Hematopoietic multipotent progenitor cell treated with erythropoietin and hydrocortisone succinate and interleukin-3 and kit ligand, for 8 days (in vitro differentiated cells): ENCODE measurements at places on chromosomes 3 and 15.

- no peak for DNase-seq
Measured at GRCh38 chr3:23837691-23838090, 31.9 kb downstream of the UBE2E1 start.

DNA sequence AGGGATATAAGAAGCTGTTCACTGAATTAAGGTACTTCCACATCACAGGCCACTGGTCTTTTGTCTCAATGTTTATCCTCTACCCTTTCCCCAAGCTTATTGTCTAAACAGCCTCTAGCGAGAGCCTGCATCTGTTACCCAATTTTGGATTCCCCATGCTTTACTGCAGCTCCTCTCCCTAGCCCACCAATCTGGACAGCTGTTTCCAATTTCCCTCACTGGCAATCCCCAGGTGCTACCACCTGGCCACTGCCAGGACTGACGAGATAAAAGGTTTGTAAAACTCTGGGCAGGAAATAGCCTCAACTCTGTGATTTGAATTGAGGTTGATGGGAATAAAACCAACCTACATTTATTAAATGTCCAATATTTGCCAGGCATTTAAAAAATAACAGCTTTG, 58.0 kb upstream of the TEX9 start:
- DNase-seq: no peak

- DNase-seq: no peak
Measured at GRCh38 chr15:91890614-91891013, 37.1 kb downstream of the SLCO3A1 start.

DNA sequence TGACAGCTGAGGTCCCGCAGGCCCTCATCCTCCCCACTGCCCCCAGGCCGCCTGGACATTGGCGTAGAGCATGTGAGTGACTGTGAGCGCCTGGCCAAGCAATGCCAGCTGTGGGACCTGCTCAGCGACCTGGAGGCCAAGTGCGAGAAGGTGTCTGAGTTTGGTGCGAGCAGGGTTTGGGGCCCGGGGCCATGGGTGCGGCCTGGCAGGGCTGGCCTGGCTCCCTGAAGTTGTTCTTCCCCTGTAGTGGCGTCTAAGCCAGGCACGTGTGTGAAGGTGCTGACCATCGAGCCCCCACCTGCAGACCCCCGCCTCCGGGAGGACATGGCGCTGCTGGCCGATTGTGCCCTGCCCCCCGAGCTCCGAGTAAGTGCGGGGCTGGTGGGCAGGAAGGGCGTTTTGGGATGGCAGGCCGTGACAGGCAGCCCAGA, 4.2 kb downstream of the ABTB1 start:
- no peak for DNase-seq

- no peak for DNase-seq
Measured at GRCh38 chr3:48711727-48712126, 5.3 kb downstream of the IP6K2 start.
